ENCODE measurements at places on chromosomes 7 and 10.

DNA sequence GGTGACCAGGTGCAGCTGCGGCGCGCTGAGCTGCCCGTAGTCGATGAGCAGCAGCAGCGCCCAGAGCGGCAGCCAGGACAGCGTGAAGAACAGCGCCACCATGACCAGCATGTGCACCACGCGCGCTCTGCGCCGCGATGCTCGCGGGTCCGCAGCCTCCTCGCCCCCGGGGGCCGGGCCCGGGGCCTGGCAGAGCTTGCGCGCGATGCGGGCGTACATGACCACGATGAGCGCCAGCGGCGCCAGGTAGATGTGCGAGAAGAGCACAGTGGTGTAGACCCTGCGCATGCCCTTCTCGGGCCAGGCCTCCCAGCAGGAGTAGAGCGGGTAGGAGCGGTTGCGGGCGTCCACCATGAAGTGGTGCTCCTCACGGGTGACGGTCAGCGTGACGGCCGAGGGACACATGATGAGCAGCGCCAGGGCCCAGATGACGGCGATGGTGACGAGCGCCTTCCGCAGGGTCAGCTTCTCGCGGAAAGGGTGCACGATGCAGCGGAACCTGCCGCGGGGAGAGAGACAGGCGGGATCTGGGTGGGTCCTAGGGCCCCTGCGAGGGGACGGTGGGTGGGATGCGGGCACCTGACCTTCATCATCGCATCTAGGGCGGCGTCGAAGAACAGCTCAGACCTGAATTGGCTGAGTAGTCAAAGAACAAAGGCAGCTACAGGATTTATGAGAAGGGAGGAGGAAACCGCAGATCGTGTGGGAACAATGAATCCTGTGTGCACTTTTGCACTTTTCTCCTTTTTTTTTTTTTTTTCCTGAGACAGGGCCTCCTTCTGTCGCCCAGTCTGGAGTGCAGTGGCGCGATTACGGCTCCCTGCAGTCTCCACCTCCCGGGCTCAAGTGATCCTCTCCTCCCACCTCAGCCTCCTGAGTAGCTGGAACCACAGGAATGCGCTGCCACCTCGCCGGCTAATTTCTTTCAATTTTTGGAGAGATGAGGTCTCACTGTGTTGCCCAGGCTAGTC lies 22.4 kb upstream of the PPA1 start:
- DNase-seq: no peak

DNA sequence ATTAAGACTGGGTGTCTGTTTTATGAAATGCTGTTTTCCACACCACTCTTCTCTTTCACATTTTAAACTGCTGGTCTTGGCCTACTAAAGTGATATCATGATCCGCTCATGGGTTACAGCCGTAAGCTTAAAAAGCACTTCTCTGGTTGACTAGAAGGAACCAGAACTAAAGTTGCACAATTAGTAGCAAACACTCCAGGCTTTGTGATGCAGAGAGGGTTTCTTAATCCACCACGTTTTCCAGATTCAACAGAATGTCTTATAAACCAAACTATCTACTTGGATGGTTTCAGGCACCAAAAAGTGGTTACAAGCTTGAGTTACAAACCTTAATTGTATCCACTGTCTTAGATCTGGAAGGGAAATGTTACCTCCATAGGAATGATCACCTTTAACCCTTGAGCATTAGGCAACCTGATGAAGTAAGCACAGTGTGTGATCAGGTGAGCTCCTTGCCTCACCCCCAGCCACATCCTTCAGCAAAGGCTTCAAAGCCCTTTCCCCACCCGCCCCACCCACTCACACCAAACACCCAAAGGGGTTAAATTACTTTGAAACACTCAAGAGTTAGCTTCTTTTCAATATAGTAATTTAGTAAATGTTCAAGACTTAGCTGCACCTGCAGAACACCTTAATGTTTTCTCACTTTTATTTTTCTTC lies 3.5 kb downstream of the ELMO1 start:
- no peak for DNase-seq

- DNase-seq: no peak
Measured at GRCh38 chr10:4398602-4399001, 427.4 kb upstream of the AKR1E2 start.

- no peak for DNase-seq
Measured at GRCh38 chr10:14429043-14429700, 98.4 kb upstream of the FRMD4A start.

DNA sequence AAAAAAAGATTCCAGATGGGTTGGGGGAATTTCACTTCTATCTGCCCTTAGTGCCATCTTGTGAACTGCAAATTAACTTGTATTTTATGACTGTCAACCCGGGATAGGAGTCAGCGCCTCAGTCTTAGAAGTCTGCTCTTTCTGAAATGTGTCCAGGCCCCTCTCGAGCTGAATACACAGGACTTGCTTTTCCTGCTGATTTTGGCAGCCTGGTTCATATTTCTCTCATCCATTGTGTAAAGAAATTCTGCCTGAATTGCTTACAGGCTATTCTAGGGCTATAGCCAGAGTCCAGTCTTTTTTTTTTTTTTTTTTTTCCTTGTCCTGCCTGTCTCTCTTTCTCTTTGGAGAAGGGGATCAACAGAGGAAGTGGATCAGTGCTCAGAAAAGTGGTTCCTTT lies 24.6 kb downstream of the GATA3 start:
- DNase-seq: no peak

- DNase-seq: no peak
Measured at GRCh38 chr10:7512487-7512886, 101.7 kb upstream of the SFMBT2 start.

GRCh38 chr10:61786728-61787127 lies 114.8 kb upstream of the ARID5B start:
- DNase-seq: no peak
